ENCODE measurements at places on chromosomes 1 and 21.

DNA sequence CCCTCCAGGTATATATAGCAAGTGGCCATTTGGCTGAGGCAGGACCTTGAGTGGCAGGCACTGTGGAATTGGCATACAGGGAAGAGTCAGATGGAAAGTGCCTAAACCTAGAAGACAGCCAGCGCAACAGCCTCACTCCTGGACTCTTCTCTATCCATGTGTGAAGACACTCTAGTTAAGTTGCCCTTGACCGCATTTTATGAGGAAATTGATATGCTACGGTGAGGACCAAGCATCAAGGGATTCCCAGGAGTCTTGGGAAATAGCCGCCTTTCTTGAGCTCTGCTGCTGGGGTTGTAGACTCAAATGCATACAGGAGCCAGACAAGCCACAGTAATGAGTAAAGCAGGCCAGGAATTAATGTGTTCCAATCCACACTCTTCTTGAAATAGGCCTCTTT lies 145.9 kb upstream of the KAZN start:
- DNase-seq: no peak

DNA sequence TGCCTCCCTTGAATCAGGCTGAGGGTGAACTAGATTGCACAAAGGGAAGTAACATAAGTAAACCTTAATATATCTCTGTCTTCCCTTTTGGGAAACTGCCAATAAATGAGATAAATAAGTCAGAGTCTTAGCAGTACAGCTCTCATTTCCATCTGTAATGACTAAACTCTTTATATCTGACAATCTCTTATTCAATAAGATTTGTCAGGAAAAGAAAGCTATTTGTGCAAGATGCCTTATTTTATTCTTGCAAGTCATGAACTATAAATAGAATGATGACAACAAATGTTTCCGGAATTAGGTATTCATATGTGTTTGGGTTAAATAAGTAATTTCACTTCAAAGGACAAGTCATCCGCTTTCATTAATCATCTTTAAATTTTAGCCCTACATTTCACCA lies 229.2 kb downstream of the PTGER3 start:
- peak; percentile 64 for DNase-seq

- no peak for DNase-seq
Observed at GRCh38 chr1:246383791-246384190, 123.3 kb downstream of the SMYD3 start.

DNA sequence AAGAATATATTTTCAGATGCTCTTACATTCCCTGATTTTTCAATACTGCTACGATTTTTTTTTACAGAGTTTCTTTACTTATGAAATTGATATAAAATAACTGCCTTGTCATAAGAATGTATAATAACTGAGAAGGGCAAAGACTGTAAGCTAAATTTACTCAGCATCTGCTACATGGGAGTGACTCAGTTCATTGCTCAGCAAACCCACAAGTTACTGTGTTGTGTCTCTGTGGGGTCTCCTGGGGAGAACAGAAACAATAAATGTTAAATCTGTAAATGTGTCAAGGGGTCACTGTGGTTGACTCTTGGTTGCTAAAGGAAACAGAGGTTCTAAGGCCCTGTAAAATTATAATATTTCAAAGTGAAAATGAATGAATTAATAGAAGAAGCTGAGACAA lies 210.3 kb upstream of the CACYBP start:
- DNase-seq: peak; percentile 71

GRCh38 chr1:67338642-67339041 lies 31.0 kb downstream of the IL12RB2 start:
- no peak for DNase-seq

DNA sequence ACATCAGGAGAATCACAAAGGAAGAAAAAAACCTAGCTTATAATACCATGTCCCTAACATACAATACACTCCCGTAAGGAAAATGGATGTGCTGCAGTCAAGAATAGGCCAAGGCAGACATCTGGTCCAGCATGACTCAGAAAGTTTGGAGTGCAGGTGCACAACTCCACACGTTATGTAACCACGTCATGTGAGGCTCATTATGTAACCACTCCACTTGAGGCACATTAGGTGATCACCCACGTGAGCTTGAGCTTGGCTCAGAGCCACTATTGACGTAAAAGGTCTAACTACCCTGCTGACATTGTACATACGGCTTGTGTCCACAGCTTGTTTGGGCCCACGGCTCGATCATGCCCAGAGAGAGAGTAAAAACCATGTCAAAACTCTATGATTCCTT lies 99.8 kb upstream of the C1orf21 start:
- DNase-seq: no peak

GRCh38 chr1:190296453-190296852 lies 181.2 kb downstream of the BRINP3 start:
- DNase-seq: no peak

DNA sequence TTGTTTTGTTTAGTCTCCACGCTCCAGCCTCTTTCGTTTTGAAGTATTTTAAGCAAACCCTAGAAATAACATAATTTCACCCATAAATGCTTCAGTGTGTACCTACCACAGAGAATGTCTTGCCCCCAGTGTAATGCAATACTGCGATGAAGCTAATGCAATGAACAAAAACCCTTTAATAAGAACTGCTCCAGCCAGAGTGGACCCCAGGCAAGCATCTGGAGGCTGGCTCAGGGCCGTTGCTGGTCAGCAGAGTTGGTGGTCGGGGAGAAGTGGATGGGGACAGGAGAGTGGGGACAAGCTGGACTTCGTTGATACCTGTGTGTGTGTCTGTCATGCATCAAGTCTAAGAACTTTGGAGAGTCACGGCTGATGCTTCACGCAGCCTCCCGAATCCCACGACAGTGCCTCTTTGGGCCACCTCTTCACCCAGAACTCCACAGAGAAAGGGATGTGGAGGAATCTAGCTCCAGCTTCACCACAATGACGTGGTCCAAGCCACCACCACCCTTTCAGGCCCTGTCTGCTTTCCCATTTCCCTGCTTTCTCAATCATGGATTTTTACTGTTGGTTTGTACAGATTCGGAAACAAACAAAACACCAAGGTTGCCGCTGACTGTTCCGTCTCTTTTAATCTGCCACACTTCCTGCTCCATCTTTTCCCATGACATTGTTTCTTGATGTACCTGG lies 108.6 kb upstream of the ERRFI1 start:
- no peak for DNase-seq

GRCh38 chr1:226268421-226269124 lies 40.4 kb downstream of the LIN9 start:
- DNase-seq: peak; percentile 80

Measured in HFFc6 (cell line).